ENCODE measurements at places on chromosomes 12 and 14. TPM values are rescaled to one million over a fixed set of nuclear protein-coding genes. Genes with fewer than 3 reads are reported as not detected.

- DNase-seq, result no peak
Observed at GRCh38 chr12:113418213-113418879, 3.8 kb upstream of the SDSL start.

GRCh38 chr12:25186038-25186787 is 8.7 kb downstream of the DNAI7 start:
- no peak for DNase-seq

Gene TSHR
- total RNA-seq, result not detected

Gene ACOT4
- total RNA-seq, result 1.1 TPM

DNA sequence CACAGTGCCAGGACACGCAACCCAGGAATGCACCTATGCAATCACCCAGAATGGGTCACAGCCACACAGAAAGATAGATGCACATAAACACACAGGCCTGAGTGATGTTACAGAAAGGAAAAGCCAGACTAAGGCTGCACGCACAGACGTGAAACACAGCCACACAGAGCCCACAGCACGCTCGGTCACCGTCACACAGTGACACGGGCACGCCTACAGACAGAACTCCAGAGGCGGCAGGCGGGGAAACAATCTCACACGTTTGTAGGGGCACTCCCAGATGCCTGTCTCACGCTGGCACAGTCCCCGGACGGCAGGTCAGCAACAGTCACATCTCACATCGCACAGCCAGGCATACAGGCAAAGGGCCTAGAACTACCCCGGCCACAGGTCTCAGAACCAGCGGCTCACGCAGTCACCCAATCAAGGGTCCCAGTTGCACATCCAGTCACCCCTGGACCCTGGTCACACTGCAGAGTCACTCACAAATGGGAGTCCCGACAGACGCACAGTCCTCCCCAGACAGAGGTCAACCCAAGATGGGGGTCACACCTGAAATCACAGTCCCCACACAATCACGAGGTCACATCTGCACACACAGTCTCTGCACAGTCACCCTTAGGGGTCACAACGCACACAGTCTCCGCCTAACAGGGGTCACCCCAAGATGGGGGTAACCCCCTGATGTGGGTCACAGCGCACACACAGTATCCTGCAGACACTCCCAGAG is 790 bp downstream of the SSH1 start:
- peak; percentile 72 for DNase-seq

DNA sequence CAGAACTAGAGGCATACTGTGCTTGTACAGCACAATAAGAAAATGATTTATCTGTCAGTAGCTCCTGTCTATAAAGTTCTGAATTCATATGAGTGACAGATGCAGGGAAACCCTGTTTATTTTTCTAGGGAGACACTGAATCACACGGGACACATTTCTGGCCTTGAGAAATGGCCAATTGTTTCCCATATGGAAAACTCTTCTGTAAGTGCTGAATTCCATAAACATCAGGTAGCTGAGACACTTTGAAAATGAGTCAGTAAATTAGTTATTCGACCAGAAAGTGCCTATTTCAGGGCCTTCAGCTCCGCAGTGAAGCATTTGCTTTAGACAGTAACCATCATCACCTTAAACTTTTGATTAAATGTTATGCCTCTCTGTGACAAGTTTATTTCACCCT is 184.4 kb downstream of the TMEM132D start:
- peak; percentile 51 for DNase-seq

DNA sequence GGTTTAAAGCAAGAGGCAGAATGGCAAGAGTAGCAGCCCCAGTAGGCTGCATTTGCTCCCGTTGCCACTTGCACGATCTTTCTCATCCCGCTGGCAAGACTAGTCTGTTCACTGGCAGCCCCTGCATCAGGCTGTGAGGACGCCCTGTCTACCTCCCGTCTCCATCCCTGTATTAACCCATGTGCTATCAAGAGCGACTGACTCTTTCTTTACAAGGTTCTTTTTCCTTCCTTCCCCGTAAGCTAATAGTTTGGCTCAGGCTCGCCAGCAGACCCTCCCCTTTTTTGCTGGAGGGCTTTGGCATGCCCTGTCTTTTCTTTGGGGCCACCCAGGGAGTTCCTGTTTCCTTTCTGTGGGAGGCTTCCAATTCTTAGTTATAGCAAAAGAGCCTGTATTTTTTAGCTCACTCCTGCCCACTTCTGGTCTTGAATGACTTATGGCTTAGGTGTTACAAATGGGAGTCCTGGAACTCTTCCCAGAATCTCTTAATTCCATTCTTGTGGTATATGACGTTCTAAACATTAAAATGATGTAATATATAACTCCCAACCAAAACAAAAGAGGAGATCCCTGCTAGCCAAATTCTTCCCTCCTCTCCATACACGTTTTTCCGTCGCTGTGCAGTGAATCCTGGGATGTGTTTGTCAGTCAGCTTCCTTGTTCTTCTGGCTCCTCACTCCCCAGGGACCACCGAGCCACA is 149.0 kb downstream of the PRKCH start:
- peak; percentile 92 for DNase-seq

Gene ADAMTS20
- total RNA-seq, result not detected

- DNase-seq, result peak; percentile 39
Observed at GRCh38 chr12:106584104-106585064, 1.6 kb downstream of the RFX4 start.

DNA sequence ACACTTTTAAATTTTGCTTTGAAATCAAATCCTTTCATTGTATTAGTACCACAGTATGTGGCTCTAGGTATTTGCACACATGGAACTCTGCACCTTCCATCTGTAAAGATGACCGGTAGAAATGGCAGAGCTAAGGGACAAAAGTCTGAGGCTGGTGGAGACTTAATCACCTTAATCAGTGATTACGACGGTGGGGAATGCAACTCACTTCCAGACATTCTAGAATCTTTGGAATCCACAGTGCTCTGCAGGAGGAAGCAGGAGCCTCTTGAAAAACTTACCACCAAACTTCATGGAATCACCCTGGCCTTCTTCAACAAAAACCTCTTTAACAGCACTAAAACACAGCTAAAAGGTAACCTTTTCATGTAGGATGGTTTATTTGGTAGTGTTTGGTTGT is 3.9 kb upstream of the DACT1 start:
- peak; percentile 25 for DNase-seq

Gene MIA2
- 19.1 TPM for total RNA-seq

Gene PLA2G1B
- not detected for total RNA-seq

Gene EFS
- 0.80 TPM for total RNA-seq

GRCh38 chr14:28756269-28756883 is 10.2 kb upstream of the FOXG1 start:
- DNase-seq, result no peak

DNA sequence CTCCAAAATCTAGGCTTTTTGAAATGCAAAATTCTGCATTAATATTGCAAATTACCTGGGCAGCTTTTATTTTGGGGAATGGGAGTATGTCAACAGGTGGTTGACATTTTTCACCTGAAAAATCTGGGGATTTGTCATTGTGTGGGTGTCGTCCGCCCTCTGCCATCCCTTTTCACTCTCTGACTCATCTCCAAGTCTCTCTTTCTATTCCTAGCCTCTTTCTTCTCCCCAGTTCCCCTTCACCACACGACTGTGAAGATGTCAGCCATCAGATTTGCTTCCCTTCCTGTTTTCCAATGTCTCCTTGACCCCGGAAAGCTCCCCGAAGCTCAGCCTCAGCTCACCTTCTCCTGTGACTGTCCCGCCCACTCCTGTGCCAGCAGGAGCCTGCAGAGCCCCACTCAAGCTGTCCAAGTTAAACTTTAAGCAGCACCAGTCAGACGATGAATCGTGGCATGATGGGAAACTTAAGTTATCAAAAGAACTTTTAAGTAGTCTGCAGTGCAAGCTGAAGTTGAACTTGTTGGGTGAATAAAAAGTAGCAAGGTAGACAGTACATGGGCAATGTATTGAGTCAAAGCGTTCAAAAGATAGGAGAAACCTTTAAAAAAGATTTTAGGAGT is 590.2 kb downstream of the VRK1 start:
- DNase-seq, result no peak

Gene DLGAP5
- 171 TPM for total RNA-seq

DNA sequence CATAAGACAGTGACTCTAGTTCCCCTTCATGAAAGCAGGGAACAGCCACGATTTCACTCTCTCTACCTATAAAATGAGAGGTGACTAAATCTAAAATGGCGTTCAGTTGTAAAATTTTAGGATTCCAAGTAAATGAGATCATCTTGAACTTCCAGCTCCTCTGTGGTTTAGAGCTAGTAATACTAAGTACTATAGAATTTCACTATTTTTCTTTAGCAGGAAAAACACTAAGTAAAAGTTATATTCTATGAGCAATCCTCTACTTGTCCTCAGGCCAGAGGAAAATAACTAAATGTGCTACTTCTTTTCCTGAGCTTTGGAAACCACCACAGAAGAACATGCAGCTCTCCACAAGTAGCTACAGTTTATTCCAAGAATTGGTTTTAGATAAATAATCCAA is 55.6 kb downstream of the NIN start:
- peak; percentile 76 for DNase-seq

DNA sequence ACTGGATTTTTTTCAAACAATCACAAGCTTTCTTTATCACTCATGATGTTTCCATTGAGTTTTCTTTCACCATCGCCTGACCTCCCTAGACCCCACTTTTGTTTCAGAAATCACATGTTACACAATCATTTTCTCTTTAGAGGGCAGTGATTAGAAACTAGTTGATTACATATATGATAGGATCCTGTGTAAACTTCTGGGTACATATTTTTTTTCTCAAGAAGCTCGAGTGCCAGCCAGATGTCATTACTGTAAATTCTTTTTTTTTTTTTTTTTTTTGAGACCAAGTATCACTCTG is 62.4 kb upstream of the PSMA6 start:
- no peak for DNase-seq

Gene MMP17
- 3.1 TPM for total RNA-seq

Gene POTEM
- 0.57 TPM for total RNA-seq

Gene COX6A1
- 944 TPM for total RNA-seq

Gene TNS2
- 7.0 TPM for total RNA-seq

DNA sequence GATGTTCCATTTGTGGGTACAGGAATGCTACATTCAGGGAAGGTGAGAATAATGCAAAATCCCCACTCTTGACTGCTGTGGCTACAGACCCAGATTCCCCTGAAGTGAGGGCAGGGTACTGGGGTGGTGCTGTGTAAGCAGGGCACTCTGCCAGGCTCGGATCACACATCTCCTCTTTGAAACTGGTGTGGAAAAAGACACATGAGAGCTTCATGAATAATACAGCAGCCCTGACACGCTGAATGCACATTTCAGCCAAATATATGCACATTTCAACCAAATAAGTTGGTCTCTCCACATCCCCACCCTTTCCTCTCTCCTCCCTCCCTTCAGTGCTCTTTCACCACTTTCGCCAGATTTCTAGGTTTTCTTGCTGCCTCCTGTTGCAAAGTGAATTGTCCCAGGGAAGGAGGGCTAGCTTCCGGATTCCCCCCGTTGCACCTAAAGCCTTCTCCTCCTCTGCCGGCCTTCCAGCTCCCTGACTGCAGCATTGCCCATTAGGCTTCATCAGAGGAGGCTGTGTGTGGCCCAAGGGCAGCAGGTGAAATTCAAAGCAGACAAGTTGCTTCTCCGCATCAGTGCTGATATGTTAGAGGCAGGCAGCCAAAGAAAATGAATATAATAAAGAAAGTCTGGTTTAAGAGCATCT is 118.2 kb upstream of the TMCC3 start:
- no peak for DNase-seq

DNA sequence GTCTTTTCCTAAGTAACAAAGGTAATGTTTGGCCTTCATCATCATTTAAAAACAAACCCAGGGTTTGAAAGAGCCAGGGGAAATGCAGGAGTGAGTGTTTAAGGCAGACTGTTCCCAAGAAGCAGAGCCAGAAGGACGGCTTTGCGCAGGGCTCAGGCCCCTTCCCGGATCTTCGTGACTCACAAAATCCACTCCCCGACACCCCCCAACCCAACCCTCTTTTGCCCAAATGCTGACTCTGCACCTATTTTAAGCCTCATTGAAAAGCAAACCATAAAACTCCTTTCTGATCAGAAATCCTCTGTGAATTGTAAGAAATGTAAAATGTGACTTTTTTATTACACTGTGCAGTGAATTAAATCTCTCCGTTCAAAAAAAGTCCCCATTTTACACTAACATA is 67.5 kb downstream of the SETD3 start:
- no peak for DNase-seq

- peak; percentile 10 for DNase-seq
Observed at GRCh38 chr14:89957791-89958190, 2.1 kb downstream of the TDP1 start.

DNA sequence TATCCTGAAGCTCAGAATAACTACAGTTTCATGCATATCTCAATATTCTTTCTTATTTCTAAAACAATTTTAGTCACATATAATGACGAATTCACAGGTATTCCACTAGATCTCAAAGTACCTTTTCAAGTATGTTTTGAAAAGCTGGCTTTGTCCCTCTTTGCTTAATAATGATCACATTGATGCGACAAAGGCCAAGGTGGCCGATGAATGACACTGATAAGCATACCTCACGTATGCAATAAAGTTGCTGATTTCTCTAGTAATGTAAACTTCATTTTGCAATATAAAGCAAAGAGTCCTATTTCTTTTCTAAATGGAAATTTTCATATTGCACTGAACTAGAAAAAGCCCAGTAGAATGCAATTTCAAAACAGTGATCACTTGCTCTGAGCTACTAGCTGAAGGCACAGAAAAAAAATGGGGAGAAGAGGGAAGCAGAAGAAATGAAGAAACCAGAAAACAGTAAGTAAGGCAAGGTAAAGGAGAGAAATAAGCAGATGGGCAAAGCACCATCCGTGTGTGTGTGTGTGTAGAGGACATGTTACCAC is 29.3 kb downstream of the FGD6 start:
- DNase-seq, result no peak

DNA sequence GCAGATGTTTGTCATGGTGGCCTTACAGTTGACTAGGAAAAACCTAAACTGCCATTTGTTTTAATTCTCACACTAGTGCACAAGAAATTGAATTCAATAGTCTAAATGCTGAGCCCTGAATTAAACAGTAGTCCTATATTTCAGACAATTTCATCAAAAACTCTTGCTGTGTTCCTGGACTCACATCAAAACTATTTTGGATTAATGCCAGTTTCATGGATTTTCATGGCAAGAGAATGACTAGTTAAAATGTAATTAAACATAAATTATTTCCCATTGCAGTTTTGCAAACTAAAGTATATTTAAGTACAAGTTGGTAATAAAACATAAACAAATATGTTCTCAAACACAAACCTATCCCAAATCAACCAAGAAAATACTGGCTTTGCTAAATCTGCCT is 468.0 kb upstream of the PRICKLE1 start:
- no peak for DNase-seq

- no peak for DNase-seq
Observed at GRCh38 chr12:132437252-132437932, 52.6 kb upstream of the FBRSL1 start.

DNA sequence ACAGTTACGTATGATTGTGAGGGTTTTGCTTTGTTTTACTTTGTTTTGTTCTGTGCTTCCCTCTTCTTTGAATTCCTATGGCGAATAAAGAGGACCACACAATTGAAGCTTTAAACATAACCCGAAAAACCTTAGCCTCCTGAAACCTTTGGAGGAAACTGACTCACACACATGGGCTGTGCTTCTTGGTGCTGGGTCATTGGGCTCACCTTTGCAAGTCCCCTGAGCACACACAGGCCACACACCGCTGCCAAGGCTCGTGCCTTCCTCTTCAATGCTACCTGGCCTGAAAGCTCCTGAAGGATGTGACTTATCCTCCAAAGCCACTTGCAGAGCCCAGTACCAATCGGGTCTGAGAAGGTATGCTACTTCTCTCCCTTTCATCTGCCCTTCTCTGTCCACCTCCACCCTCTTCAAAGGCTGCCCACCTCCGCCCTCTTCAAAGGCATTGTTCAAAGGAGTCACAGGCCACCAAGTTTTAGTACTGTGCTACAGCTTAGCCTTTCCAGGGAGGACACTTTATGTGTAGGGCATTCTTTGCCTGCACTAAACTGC is 114.6 kb downstream of the FOXN3 start:
- no peak for DNase-seq
